ENCODE measurements at places on chromosomes 11 and 22. TPM values are rescaled to one million over a fixed set of nuclear protein-coding genes. Genes with fewer than 3 reads are reported as not detected.

DNA sequence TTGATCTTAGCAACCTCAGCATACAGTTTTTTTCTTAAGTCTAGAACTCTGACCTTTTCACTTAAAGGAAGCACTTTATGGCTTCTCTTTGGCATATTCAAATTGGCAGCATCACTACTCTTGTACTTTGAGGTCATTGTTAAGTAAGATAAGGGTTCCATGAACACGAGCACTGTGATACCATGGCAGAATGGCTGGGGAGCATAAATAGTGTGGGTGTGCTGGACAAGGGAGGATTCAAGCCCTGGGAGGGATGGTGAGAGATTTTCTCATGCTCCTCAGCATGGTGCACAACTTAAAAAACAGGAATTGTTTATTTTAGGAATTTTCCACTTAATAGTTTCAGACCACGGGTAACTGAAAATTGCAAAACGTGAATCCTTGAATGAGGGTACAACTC lies 111.4 kb downstream of the ATXN10 start:
- DNase-seq: no peak

DNA sequence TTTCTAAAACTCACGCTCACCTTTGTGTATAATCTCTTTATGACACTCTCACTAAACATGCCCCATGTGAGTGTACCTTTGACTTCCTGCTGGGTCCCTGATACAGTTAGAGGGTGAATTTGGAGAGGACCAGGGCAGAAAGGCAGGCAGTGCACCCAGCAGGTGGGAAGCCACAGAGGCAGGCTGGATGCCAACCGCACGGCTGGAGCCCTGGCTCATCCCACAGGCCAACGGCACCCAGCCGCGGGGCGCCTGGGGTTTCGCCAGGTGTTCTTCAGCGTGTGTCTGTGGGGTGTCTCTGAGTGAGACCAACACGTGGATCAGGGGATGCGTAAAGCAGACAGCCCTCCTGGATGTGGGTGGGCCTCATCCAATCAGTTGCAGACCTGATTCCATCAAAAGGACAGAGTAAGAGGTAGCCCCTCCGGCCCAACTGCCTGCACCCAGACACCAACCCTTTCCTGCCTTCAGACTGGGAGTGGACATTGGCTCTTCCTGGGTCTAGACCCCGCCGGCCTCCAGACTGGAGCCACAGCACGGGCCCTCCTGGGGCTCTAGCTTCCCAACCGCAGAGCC lies 51.6 kb downstream of the DHCR7 start:
- no peak for DNase-seq

DNA sequence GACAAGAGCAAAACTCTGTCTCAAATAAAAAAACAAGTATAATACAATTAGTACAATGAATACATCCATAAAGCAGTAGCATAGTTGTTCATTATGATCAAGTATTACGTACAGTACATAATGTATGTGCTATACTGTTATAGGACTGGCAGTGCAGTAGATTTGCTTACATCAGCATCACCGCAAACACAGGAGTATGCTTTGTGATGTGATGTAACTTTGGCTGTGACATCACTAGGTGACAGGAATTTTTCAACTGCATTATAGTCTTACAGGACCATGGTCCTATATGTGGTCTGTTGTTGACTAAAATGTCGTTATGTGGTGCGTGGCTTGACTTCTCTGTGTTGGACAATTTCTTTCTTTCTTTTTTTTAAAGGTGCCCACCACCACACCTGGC lies 16.6 kb downstream of the TBC1D22A start:
- DNase-seq: no peak

- DNase-seq: no peak
These were observed 603.9 kb upstream of the CADM1 start for GRCh38 chr11:116108161-116108560.

- no peak for DNase-seq
These were observed 105.5 kb downstream of the C11orf87 start for GRCh38 chr11:109527496-109527895.

DNA sequence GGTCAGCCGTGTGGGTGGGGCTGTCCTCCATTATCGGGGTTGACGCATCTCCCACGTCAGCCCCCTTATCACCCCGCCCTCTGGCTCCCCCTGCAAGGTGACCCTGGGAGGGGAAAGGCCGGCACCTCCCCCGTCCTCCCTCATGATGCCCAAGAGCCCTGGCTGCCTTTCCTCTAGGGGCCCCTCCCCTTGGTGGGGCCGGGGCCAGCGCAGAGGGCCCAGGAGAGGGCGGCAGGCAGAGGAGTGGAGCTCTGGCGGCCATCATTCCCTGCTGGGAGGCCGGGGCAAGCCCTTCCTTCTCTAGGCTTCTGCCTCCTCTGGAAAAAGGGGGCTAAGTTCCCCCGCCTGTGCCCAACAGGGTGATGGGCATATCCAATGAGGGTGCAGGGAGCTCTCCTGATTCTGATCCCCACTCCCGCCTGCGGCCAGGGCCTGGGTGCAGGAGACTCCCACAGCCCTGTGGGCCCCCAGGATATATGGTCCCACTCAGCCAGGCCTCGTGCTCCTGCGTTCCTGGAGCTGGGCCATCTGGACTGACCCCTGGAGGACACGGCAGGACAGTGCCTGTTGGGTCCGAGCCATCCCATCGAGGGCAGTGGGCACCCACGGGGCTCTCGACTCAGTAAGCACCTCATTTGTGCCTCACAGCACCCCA lies 12.3 kb downstream of the MYRF start:
- no peak for DNase-seq

DNA sequence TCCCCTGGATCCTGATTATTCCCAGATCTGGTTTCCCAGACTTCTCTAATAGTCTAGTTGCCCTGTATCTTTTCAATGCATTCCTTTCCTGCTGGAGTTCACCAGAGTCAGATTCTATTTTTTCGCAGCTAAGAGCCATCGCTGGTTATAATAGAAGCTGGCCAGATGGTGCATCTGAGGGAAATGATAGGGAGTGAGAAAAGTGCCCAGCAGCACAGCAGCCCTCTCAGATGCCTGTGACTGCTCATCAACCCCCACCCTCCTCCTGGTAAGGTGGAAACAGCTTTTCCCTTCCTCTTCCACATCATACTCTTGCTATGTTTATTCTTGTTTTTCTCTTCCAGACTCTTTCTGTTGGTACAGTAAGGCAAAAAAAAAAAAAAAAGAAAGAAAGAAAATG lies 12.8 kb downstream of the OR8A1 start:
- DNase-seq: no peak

Gene MS4A6A
- total RNA-seq: 53.1 TPM

Gene BDNF
- total RNA-seq: 0.30 TPM

Gene CTSW
- 3.1 TPM for total RNA-seq

Gene TEAD1
- 127 TPM for total RNA-seq

Gene SCARF2
- 50.9 TPM for total RNA-seq

Gene TTLL12
- 50.4 TPM for total RNA-seq

Gene SMC1B
- total RNA-seq: not detected

Gene RTCB
- 43.2 TPM for total RNA-seq

All from tibial nerve (tissue), 4 donors.